ENCODE measurements at places on chromosomes 16 and 17.

DNA sequence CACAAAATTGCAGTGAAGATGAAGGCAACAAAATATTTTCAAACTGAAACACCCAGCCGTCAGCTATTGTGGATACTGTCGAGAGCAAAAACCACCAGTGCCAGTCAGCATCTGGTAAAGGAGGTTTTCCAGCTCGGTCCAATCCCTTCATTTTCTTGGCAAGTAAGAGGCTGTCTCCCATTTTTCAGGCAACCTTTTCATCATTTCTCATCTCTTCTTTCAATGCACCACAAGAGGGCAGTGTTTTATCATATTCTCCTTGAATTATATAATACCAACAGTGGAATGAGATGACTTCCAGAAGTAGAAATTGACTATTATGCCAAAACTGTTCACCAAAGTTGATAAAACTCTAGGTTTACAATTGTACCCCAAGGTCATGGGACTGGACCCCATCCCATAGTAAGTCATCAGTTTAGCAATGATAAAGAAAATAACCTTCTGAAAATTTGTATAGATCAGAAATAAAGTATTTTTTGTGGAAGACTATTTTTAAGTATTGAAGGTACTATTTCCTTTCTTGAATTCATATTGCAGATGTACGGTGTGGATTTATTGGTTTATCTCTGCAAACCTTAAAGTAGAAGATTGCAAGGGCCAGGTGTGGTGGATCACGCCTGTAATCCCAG, 16.8 kb downstream of the NQO1 start:
- DNase-seq = no peak

DNA sequence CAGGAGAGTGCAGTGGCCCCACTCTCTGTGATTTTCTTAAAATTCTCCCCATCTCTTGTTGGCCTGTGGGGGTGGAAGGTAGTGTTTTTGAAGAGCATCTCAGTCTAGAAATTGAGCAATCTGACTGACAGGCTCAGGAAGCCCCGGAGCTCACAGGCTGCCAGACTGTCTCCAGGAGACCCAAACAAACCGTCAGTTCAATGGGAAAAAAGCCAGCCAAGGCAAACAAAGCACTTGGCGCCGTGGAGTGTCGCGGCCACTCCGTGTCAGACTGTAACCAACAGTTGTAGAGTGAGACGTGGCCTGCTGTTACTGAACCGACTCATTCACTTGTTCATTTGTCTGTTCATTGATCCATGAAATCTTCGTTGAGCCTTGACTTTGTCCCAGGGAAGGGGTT, 33.7 kb downstream of the RGS9 start:
- DNase-seq = no peak

DNA sequence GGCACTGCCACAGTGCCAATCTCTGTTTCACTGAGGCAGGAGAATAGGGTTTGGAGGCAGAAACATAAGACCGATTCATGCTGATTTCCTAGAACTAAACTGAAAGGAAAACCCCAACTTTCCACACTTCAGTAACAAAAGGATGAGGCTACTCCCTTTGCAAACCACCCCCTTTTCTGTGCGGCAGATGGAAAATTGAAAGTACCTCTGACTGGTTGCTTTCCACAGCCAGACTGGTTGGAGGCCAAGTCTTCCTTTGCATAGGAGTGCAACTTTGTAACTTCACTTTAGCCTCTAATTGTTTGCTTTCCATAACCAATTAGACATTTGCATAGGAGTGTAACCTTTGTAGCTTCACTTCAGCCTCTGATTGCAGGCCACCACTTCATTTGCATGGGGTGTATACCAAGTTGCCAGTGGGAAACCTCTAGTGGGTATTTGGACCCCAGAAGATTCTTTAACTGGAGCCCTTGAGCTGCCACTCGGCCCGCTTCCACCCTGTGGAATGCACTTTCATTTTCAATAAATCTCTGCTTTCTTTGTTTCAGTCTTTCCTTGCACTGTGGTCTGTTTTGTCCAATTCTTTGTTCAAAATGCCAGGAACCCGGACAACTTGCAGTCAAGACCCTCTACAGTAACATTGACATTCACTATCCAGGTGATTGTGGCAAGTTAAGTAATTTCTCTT, 252.0 kb downstream of the UTP18 start:
- no peak for DNase-seq

DNA sequence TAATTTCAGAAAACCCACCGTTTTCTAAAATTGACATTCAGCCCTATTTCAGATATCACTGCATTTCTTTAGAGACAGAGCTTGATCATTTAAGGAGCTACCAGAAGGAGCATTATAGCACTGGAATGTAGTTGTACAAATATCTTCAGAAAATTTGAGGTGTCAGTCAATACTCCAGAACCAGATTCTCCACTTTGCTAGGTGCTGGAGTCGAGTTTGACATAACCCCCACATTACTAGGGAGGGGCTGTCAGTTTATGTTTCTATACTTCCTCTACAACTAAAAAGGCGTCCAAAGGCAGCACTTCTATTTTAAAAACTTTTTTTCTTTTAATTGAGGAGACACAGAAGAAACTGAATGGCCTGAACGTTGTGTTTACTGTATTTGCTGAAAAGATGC, 892 bp upstream of the KIAA0513 start:
- no peak for DNase-seq

- no peak for DNase-seq
Observed at GRCh38 chr17:21679256-21680146, 12.8 kb upstream of the KCNJ18 start.

GRCh38 chr17:10738521-10739258, 8.9 kb upstream of the TMEM220 start:
- DNase-seq = no peak

DNA sequence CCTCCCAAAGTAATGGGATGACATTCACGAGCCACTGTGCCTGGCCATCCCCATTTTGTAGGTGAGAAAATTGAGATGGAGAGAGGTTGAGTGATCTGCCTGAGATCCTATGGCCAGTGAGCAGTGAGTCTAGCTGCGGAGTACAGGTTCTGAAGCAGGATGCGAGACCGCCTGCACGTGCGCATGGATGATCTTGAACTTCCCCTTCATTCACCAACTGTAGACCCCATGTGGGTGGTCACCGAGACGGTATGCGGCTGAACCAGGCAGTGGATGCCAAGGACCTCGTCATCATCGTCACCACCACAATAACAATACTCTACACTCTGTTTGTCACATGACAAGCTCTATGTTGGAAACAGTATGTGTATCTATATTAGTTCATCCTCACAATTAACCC, 6.2 kb upstream of the SPNS3 start:
- no peak for DNase-seq
